ENCODE measurements at places on chromosomes 4 and X.

DNA sequence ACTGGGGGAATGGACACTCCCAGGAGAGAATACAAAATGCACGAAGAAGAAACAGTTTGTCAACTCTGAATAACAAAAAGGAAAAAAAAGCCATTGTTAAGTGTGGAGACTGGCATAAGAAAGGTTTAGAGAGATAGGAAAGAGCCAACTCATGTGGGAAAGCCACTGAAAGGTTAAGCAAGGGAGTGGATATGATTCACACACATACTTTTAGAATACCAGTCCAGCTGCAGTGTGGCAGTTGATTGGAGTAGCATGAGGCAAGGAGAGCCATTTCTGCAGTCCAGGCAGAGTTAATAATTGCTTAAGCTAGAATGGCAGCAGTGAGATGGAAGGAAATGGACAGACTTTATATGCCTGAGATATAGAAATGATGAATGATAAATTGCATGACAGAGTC is 36.9 kb upstream of the ADAD1 start:
- peak; percentile 78 for DNase-seq

GRCh38 chr4:6523251-6523650 is 50.8 kb upstream of the PPP2R2C start:
- peak; percentile 24 for DNase-seq

DNA sequence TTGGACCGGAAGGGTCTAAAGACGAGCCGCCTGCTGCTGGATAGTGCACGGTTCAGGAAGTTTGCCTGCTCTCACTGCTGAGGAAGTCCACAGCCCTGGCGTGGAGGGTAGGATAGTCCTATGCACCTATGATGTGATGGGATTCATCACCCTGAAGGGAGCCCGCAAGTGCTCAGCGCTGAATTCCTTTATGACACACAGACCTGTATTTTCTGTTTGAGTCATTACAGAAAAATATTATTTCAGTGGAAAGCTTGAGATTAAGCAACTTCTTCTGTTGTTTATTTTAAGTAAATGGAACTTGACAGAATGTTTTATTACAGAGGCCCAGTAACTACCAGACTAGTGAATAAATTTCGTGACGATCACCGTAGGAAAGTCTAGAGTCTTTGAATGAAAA is 123.2 kb downstream of the TRIML1 start:
- DNase-seq, result peak; percentile 11

DNA sequence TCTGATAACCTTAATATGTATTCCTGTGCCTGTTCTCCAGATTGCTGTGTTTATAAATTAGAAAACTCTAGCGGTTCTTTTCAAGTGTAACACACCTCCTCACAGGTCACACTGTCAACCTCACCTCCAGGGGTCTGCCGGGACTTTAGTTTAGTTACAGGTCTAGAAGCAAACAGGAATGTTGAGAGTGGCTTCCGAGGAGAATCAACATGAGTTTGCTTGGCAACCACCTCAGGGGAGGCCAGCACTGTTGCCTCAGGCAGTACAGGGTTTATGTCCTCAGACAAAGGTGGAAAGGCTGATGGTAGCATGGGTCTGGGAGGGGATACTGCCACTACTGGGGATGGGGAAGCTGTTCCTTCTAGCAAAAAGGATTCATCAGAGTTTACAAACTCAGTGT is 438.0 kb downstream of the DTHD1 start:
- DNase-seq, result no peak

GRCh38 chrX:21666679-21667078 is 8.5 kb upstream of the KLHL34 start:
- DNase-seq, result peak; percentile 2
